Activated T-cell treated with anti-CD3 and anti-CD28 coated beads, Interleukin-2, amount 50 U/mL, for 24 hours (primary cell): ENCODE measurements at places on chromosomes 1 and 21.

DNA sequence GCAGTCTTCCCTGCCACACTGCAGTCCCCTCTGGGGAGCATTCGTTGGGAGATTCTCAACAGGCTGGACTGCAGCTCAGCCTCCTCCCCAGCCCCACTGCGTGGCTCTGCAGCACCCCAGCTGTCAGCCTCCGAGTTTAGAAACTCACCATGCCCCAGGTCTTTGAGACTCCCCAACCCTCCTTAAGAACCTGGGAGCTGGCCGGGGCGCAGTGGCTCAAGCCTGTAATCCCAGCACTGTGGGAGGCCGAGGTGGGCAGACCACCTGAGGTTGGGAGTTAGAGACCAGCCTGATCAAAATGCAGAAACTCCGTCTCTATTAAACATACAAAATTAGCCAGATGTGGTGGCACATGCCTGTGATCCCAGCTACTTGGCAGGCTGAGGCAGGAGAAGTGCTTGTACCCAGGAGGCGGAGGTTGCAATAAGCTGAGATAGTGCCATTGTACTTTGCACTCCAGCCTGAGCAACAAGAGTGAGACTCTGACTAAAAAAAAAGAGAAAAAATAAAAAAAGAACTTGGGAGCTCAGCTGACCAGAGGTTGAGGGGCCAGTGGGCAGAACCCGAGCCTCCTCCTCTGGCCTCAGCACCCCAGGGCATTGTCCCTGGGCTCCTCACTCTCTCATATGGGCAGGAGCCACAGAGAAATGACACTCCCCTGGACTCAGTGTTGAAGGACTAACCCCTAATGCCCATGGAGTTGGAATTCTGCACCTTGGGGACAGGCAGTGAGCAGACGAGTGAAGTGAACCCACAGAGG lies 5.6 kb downstream of the OLIG2 start:
- no peak for DNase-seq

GRCh38 chr1:46692811-46693770 lies 21.4 kb downstream of the TEX38 start:
- DNase-seq = no peak

DNA sequence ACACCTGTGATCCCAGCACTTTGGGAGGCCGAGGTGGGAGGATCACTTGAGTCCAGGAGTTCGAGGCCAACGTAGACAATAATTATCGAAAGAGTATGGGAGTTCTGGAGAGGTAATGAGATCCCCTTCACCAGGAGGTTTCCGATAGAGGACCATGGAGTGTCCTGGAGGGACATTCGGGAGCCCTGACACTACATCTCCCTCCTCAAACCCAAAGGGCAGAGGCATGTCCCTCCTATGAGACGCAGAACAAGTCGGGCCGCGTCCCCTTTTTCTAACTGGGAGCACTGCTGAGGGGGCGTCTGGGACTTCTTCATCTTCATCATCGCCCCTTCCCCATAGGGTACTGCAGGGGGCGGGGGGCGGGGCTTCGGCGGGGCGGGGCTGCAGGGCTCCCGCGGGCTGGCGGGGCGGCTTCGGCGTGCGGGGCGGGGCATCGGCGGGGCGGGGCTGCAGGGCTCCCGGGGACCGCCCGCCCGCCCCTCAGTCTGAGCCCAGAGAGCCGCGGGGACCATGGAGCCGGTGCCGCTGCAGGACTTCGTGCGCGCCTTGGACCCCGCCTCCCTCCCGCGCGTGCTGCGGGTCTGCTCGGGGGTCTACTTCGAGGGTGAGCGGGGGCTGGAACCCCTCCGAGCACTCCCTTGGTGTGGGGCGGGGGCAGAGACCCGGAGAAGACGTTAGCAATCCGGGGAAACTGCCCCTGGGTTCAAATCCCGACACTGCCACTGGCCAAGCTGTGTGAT lies at the start of gene THEMIS2:
Gene THEMIS2, plus strand, starts transcription at position 486 of the 743 bp plus-strand sequence. Its CDS starts 28 bp downstream, at position 514.
- peak; percentile 87 for DNase-seq

GRCh38 chr1:20366056-20366462 lies 75.4 kb downstream of the VWA5B1 start:
- DNase-seq = no peak

GRCh38 chr1:58754073-58754613 lies 29.7 kb downstream of the JUN start:
- no peak for DNase-seq

DNA sequence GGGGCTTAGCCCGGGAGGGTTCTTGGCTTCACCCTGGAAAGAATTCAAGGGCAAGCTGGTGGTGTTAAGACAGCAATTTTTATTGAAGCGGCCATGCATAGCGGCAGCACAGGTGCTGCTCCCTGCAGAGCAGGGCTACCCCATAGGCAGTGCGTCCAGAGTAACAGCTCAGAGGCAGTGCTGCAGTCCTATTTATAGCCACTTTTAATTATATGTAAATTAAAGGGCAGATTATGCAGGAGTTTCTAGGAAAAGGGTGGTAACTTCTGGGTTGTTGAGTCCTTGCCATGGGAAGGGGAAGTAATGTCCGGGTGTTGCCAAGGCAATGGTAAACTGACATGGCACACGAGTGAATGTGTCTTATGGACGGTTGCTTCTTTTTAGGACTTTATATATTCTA lies 57.0 kb downstream of the VPS26C start:
- no peak for DNase-seq

GRCh38 chr1:243507001-243507671 lies 251.3 kb downstream of the SDCCAG8 start:
- no peak for DNase-seq
